Activated naive CD8-positive, alpha-beta T cell treated with anti-CD3 and anti-CD28 coated beads, Interleukin-2, amount 10 ng/mL, durations not matched to agents 7 days and 5 days (primary cell): ENCODE measurements at places on chromosomes 7 and 10. TPM values are rescaled to one million over a fixed set of nuclear protein-coding genes. Genes with fewer than 3 reads are reported as not detected.

GRCh38 chr7:136294977-136295376, 317.8 kb upstream of the MTPN start:
- no peak for DNase-seq

GRCh38 chr7:157610671-157611295, 274.0 kb downstream of the DNAJB6 start:
- DNase-seq = no peak

DNA sequence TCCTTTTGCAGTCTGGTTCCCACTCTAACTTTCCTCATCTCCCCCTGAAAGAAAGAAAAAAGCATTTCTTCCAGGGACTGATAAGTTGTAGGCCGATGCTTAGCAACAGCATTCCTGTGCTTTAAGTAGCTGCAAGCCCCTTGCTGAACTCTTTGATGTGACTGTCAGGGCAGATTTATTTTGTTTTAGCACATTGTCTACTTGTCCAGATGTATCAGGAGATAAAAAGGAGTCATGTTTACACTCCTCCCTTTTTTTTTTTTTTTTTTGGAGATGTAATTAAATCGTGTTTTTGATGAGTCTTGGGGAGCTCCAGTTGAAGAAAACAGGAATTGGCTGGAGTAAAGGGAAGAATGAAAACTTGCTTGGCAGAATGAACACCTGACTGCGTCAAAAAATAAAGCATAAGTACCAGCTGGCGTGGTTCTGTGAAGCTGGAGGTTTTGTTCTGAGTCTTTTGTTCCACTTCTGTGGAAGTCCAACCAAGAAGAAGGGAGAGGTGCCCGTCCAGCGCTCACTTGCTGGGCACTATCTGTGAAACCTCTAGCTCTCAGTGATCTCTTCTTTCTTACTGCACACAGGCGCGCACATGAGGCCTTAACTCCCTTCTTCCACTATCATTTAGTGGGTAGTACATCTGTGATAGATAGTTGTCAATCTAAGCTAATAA, 871.7 kb downstream of the LRMDA start:
- DNase-seq = no peak

FXYD4 gene
- not detected for total RNA-seq

TCTN3 gene
- 16.2 TPM for total RNA-seq

ARMC3 gene
- not detected for total RNA-seq

DNA sequence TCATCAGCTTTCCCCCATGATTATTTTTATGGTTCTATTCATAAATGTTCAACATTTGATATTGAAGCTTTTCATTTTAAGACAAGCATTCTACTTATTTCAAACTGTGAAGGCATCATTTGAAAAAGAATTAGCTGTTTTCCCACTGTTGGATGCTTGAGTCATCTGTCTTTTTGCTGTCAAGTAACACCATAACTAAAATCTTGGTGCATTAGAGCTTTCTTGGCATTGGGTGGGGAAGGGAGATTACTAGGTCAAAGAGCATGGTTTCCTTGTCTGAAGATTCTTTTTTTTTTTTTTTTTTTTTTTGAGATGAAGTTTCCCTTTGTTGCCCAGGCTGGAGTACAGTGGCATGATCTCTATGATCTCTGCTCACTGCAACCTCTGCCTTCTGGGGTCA, 68.5 kb downstream of the CTBP2 start:
- no peak for DNase-seq

DNA sequence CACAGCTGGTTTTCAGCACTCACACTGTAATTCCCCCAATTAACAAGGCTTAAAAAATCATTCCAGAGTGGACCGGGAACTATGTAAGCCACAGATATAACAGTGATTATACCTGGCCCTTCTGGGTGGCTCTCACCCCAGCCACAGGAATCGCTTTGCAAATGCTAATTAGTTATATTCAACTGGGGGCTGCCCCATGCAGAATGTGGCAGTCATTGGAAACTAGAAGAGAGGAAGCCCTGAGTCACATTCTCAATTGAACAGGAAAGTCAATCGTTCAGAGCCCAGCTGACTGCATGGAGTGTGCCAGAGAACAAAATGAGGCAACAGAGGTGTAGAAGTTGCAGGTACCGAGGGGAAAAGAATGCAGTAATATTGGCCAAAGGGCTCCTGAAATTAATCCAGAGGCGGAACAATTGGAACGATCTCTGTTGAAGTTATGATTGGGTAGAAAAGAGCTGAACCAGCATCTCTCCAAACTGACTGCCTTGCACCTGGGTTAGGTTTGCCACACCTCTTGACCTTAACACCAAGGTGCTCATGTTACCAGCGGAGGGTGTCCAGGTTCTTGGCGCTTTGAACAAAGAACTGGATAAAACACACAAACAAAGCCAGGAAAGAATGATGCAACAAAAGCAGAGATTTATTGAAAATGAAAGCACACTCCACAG, 909.7 kb upstream of the AUTS2 start:
- DNase-seq = no peak

POM121C gene
- total RNA-seq = 82.2 TPM

DNA sequence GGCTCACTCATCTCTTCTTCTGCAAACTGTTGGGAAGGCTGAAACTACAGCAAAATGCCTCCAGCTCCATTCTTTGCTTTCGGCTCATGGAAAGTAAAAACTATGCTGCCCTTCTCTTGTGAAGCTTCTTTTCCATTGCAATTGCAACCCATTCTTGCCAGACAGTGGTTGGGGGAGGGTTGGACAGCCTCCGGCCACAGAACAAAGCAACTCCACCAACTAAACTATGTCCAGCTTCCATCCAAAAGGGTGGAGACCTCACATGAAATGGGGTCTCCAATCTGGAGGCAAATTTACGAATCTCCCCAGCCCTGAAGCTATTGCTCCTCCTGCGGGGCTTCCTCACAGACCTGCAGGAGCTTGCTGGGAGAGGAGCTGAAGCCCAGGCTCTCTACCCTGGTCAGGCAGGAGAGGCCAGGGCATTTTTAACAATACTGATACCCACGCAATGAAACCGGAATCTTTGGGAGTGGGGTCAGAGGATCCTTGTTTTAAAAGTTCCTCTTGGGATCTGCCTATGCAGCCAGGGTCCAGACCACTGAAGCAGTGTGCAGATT, 549 bp downstream of the GPNMB start:
- no peak for DNase-seq

SRGN gene
- total RNA-seq = 167 TPM

TSPAN15 gene
- total RNA-seq = 4.7 TPM

DNA sequence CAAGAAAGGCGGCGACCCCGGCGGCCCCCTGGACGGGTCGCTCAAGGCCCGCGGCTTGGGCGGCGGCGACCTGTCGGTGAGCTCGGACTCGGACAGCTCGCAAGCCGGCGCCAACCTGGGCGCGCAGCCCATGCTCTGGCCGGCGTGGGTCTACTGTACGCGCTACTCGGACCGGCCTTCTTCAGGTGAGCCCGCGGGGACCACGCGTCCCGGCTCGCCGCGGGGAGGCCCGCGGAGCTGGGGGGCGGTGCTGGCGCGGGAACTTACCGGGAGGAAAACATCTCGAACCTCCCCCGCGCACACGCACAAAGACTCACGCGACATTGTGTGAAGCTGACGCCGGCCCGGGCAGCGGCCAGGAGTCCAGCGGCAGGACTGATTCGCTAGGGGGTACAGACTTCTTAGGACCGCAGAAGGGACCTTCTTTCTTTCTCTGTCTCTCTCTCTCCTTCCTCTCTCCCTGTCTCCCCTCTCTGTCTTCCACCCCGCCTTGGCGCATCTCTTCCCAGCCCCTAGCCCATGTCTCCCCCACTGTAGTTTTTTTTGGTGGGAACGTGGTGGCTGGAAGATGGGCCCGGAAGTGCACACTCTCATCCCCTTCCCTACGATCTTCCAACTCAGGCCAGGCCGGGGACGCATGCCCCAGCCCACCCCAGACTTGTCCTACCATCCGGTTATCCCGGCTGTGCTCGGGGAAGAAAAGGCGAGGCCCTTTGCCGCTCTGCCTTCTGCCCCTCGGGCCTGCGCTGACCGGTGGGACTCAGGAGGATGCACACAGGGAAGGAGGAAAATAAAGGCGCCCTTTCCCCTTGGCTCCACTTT, 1.2 kb downstream of the EN2 start:
- no peak for DNase-seq

GRCh38 chr7:151664268-151664667, 144.6 kb upstream of the RHEB start:
- no peak for DNase-seq

- DNase-seq = no peak
These were observed 844 bp downstream of the NRF1 start for GRCh38 chr7:129612112-129613015.

FANK1 gene
- 0.96 TPM for total RNA-seq

- no peak for DNase-seq
These were observed 36.9 kb downstream of the TAF3 start for GRCh38 chr10:7855205-7855604.

GRCh38 chr10:47025540-47026300, 114.5 kb downstream of the PTPN20 start:
- no peak for DNase-seq

GRCh38 chr10:131997366-131998049, 15.8 kb upstream of the BNIP3 start:
- no peak for DNase-seq

DNA sequence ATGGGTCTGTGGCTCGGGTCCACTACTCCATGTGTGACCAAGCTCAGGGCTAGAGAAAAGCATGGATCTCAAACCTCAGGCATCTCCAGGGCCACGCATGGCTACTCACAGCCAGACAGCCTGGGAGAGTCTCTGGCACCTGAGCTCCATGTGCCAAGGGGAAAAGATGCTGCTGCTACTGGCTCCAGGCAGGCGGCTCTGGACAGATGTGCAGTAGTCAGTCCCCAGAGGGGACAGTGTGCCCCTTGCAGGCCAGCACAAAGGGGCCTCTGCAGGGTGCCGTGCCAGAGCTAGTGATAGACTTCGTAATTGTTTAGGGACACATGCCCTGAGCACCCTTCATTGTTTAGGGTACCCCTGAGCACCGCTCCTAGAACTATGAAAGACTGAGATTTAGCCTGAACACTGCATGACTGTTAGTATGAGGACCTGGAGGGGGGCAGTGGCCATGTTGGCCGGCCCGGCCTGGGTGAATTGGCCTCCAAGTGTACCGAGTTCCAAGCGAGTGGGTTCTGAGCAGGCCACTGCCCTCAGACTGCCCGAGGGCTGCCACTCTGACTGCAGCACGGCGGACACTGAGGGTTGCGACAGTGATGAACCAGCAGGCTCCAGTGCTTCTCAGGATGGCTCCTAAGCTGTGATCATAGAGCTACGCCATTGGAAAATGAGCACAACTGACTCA, 80.7 kb downstream of the TCERG1L start:
- no peak for DNase-seq

GRCh38 chr10:17273403-17273802, 45.4 kb downstream of the VIM start:
- no peak for DNase-seq

DNA sequence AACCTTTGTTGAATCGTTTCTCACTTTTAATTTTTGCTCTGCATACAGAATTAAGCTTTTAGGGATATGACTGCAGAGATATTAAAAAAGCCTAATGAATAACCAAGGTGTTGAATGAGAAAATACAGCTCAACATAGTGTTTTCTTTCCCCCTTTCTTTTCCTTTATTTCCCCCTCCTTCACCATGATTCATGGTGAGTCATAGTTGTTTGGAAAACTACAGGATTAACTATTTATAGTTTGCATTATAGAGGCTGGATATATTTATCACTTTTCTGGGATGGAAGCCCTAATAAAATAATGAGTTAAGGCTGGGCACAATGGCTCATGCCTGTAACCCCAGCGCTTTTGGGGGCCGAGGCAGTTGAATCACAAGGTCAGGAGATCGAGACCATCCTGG, 115.0 kb downstream of the DNAJB9 start:
- DNase-seq = no peak

NPTX2 gene
- total RNA-seq = not detected

DNA sequence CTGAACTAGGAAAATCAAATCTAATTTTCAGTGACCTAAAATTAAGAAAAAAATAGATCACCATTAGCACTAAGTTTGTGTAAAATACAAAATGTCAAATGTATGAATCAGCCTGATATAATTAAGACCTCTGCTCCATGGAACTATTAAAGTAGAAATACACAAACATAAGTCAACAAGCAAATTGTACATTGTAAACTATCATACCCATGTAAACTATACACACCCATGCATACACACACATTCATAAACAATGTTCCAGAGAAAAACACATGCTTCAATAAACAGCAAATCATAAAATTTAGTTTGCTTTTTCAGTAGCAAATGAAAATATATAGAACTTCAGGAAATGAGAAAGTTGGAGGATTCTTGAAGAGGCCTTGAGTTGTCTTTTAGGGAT, 199.7 kb upstream of the VSTM2A start:
- DNase-seq = no peak

GRCh38 chr7:100965045-100965722, 4.2 kb upstream of the MUC12 start:
- no peak for DNase-seq

DNA sequence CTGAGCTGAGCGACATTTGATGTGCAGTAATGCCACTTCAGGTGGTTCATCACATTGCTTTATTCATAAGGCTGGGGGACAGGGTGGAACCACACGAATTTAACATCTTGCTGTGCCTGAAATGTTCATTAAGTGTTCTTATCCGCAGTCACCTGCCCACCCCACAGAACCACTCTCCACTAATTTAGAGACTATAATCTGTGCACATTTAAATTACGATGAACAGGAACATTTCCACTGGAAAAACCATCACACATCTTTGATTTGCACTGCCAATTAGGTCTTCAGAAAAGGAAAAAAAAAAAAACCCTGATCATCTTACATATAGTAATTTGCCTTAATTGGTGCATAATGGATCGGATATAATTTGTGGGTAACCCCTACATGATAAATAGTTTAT, 2.3 kb downstream of the CDCA7L start:
- no peak for DNase-seq

DNA sequence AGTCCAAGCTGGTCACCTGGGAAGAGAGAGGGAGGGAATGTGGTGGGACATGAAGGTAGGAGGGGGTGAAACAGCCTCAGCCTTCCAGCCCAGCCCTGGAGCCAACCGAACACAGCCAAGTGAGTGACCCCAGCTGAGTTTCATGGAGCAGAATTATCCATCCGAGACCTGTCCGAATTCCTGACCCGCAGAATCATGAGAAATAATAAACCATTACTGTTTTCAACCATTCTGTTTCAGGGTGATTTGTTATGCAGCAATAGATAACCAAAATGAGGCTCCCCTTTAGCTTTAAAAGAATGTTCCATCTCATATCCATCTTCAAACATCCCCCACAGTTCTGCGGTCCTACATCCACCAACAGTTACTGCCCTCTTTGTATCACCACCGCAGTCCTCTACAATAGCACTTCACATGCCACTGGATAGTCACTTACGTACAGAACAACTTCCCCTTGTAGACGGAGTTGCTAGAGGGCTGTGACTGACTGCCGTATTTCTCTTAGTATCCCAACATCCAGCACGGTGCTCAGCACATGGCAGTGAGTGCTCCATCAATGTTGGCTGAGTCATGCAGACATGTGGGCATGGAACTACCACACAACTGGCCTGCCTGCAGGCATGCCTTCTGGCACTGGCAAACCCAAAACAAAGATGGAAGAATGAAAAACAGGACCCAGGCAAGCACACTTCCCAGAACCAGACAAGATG, 18.5 kb downstream of the KIAA1549 start:
- no peak for DNase-seq

PTPRN2 gene
- 4.9 TPM for total RNA-seq

- DNase-seq = no peak
These were observed 328.4 kb upstream of the NFE2L3 start for GRCh38 chr7:25823571-25823970.

ADCY1 gene
- 0.14 TPM for total RNA-seq

- DNase-seq = no peak
These were observed 410.2 kb upstream of the KLF6 start for GRCh38 chr10:4195213-4195612.
